ENCODE measurements at places on chromosomes 3 and 15.

GRCh38 chr3:139930211-139930610, 4.8 kb upstream of the CLSTN2 start:
- DNase-seq = no peak

GRCh38 chr3:27279123-27279522, 90.1 kb downstream of the NEK10 start:
- DNase-seq = no peak

GRCh38 chr3:188528396-188528795, 374.4 kb downstream of the LPP start:
- DNase-seq = no peak

DNA sequence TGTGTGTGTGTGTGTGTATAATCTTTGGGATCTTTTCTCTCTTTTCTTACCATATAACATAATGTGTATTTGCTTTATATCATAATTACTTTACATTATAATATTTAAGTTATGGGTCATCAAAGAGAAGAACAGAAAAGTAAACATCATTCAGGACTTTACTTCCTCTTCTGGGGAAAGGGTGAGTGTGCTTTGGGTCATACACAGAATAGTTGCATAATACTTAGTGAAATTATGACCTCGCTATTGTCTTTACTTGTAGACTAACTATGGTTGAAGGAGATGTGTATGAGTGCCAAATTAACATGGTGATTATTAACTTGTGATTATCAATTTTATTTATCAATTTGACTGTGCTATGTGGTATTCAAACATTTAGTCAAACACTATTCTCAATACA, 1086.9 kb downstream of the DIPK2A start:
- DNase-seq = no peak

GRCh38 chr15:79401301-79401700, 30.8 kb upstream of the MINAR1 start:
- no peak for DNase-seq

GRCh38 chr3:151037746-151038477, 47.6 kb upstream of the MED12L start:
- DNase-seq = no peak

DNA sequence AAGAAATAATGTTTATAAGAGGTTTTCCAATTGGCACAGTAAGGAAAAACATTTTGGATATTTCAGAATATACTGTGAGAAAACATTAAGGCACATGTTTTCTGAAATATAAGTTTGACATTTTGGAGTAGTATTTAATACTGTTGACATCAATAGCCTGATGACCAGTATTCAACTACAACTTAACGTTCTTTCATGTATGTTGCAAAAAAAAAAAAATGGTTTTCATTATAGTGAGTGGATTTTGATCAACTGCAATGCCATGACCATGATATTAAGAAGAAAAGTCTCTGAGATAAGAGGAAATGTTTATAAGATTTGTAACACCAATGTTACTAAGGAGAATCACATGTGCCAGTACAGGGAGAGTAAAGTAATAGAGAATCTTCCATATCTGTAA, 252.8 kb upstream of the RORA start:
- no peak for DNase-seq

DNA sequence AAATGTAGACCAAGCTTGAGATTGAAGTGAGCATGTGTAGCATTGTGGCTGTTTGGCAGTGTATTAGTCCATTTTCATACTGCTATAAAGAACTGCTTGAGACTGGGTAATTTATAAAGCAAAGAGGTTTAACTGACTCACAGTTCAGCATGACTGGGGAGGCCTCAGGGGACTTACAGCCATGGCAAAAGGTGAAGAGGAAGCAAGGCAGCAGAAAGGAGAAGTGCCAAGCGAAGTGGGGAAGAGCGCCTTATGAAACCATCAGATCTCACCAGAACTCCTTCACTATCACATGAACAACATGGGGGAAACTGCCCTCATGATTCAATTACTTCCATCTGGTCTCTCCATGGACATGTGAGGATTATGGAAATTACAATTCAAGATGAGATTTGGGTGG, 8.6 kb upstream of the CERS3 start:
- DNase-seq = no peak

DNA sequence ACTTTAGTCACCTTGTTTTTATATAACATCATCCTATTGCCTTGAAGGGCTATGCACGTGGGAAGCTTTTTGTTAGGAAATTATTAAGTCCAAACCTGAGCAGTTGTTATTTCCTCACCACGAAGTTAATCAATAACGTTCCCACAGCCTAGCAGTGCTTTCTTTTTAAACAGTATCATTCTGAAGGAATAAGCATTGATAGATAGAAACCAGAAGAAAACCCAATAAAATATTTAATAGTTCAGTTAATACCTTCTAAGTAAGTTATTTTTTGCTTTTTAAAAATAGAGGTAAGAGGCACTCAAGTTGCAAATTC, 149.3 kb downstream of the KCNMB2 start:
- DNase-seq = no peak

DNA sequence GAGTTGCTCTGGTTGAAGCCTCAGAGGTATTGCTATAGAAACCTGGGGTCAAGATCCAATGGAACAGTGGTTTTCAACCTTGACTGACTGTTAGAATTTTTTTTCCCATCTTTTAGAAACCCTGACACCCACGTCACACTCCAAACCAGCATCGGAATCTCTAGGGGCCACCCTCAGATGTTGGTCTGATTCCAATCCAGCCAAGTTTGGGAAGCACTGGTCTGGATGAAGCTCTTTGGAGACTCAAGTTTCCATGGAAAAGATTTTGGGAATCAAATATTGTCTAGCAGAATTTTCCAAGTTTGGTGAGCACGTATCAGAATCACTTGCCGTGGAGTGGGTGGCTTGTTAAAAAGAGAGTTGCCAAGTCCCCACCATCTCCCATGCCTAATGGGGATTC, 103.8 kb downstream of the THSD4 start:
- DNase-seq = no peak

DNA sequence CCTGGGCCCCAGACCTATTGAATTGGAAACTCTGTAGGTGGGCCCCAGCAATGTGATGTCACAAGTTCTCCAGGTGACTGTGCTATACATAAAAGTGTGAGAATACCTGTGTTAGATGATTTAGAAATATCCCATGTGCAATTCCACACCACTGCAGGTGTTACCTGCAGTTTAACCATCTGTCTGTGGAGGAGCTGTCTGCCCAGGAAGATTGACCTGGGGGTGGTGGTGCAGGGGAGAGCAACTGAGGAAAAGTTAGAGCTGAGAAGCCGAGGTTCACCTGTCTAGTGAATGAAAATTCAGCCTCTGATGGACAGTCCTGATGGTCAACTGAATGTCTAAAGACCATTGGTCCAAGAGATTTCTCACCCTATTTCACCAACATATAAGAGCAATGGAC, 132.2 kb upstream of the SLC24A5 start:
- no peak for DNase-seq

GRCh38 chr15:52095597-52096262, 16.8 kb downstream of the BCL2L10 start:
- DNase-seq = no peak

DNA sequence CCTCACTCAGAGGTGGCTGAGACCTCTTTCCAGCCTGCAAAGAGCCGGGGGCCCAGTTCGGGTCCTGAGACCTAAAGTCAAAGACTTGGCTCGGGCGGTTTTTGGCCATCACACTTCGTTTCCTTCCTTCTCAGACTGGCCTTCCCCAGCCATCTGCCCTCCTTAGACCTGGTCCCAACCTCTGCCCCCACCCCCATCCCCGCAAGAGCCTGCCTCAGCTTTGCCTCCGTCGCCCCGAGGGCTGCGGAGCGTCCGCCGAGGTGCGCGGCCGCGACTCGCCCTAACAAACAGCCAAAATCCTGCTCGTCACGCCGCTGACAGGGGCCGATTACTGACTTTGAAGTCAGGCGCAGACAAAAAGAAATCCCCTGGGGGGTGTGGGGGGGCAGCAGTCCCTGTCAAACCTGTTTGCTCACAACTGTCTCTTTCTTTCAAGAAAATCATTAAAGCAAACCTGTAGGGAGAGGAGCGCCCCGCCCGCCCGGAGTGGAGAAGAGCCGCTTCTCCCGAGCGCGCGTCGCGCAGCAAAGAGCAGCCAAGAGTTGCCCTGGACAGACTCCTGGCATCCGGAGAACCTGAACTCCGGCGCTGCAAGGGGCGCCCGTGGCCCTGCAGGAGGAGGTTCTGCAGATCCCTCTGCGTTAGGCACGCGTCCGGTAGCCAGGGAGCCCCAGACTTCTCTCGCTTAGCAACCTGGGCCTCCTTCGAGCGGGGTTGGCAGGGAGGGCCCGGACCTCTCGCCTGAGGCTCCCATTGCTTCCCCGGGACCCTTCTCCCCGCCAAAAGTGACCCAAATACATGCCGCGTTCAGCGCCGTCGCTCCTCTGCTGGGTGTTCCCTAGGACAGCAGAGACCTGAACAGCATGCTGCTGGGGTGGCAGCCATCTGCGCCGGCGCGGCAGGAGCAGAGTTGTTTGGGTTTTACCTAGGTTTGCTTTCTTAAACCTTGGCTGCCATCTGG, 4.5 kb downstream of the SOX14 start:
- DNase-seq = no peak

DNA sequence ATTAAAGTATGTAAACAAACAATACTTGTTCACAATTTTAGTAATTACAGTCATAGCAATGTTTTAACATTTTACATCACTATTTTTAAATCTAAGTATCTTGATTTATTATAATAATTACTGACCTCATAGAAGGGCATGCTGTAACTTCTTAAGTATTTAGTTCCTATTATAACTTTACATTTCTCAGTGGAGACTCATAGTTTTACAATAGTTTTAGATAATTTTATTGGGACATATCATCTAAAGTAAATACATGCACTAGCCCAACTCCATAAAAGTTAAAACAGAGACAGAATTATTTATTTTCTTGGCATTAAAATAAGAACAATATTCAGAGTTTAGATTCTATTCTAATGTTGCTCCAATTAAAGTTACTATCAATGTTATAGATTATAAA, 466.5 kb upstream of the BCHE start:
- no peak for DNase-seq

DNA sequence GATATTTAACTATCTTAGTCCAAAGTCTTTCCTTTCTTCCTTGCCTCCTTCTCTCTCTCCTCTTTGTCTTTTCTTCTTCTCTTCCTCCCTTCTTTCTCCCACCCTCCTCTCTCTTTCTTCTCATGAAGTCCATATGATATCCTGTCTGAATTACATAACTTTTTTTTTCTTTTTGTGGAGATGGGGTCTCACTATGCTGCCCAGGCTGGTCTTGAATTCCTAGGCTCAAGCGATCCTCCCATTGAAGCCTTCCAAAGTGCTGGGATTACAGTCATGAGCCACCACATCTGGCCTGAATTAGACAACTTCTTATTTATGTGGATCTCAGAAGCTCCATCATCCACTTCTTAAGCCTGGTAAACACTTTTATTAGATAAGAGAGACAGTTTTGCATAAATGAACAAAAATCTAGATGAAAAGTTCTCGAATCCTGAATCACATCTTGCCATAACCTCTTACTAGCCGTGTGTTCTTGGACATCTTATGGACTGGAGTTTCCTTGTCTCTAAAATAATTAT, 206.5 kb downstream of the LPP start:
- no peak for DNase-seq

DNA sequence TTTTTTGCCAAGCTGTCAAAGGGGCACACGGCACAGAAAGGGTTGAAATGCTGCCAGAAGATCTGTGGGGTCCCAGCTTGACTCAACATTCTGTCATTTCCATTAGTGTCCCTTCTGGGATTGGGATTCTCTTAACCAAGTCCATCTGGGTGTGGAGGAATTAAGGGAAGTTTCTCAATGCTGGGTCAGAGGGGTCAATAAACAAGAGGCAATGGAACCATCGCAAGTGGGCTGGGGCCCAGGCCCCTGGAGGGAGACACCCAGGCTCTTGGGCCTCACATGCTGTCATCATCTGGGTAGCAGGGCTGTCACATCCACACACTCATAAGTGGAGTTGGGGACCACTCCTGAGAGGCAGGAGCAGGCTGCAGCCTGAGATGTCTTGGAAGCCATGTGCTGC, 8.1 kb upstream of the APOD start:
- DNase-seq = no peak

- no peak for DNase-seq
These were observed 33.7 kb downstream of the SUSD5 start for GRCh38 chr3:33184863-33185262.

DNA sequence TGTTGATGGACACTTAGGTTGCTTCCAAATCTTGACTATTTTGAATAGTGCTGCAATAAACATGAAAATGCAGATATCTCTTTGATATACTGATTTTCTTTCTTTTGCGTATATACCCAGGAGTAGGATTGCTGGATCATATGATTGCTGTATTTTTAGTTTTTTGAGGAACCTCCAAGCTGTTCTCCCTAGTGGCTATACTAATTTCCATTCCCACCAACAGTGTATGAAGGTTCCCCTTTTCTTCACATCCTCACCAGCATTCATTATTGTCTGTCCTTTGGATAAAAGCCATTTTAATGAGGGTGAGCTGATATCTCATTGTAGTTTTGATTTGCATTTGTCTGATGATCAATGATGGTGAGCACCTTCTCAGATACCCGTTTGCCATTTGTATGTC, 12.5 kb downstream of the PATL2 start:
- no peak for DNase-seq

- DNase-seq = no peak
These were observed 209.4 kb downstream of the DIPK2A start for GRCh38 chr3:144181062-144181461.

DNA sequence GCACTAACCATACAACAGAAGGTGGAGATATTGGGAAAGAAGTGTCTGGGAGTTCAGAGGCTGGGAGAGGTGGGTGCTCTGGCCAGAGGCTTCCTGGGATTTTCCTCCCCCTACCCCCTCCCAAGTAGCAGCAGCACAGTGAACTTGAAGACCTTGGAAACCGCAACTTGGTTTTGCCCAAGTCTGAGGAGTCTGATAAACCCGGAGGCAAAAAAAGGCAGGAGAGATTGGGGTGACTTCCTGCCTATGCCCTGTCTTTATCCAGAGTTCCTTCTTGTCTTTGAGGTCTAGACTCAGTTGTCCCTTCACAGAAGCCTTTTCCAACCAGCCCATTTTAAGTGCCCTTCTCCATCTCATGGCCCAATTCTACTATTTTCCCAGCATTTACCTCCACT, 25.4 kb upstream of the THRB start:
- DNase-seq = no peak

DNA sequence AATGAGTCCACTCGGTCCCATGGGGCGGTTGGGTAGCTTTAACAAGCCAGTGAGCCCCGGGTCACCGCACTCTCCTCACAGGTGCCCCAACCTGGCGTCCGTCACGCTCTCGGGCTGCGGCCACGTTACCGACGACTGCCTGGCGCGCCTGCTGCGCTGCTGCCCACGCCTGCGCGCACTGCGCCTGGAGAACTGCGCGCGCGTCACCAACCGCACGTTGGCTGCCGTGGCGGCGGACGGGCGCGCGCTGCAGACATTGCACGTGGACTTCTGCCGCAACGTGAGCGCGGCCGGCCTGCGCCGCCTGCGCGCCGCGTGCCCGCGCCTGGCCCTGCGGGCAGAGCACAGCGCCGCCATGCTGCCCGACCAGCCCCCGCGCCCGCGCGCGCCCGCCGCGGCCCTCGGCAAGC, 3.4 kb downstream of the FBXL22 start:
- DNase-seq = peak; percentile 77

DNA sequence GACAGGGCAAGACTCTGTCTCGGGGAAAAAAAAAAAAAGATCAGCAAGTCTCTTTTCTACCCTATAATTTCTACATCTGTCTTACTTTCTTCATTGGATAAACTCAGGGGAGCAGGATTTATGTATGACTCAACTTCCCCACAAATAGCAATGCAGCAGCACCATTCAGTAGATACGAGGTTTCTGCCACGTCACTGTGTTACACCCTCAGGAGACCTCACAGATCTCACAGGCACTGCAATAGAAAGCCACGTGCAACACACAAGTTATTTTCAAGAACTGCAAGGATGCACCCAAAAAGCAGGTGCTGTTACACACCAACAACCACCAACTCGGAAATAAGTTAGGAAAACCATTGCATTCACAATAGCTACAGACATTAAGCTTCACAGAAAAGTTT, 30.2 kb downstream of the TSPAN3 start:
- no peak for DNase-seq
